ENCODE measurements at places on chromosomes 12 and 14. TPM values are rescaled to one million over a fixed set of nuclear protein-coding genes. Genes with fewer than 3 reads are reported as not detected.

A2ML1 gene
- 0.27 TPM for total RNA-seq

KRT85 gene
- not detected for total RNA-seq

KRT77 gene
- total RNA-seq: 0.41 TPM

- DNase-seq: no peak
- H3K4me1 ChIP-seq: no peaks in the 10 kb centered on the region
- H3K27me3 ChIP-seq: no peaks in the 10 kb centered on the region
- H3K4me3 ChIP-seq: no peak overlapping the region
- H3K27ac ChIP-seq: no peak overlapping the region
Measured at GRCh38 chr12:3363608-3364007, 127.4 kb upstream of the PRMT8 start.

GRCh38 chr12:95118788-95119179 lies 45.4 kb upstream of the NR2C1 start:
- no peak overlapping the region for H3K4me3 ChIP-seq
- no peaks in the 10 kb centered on the region for H3K36me3 ChIP-seq
- DNase-seq: no peak
- peak overlapping the region; percentile 62 for H3K27ac ChIP-seq

DNA sequence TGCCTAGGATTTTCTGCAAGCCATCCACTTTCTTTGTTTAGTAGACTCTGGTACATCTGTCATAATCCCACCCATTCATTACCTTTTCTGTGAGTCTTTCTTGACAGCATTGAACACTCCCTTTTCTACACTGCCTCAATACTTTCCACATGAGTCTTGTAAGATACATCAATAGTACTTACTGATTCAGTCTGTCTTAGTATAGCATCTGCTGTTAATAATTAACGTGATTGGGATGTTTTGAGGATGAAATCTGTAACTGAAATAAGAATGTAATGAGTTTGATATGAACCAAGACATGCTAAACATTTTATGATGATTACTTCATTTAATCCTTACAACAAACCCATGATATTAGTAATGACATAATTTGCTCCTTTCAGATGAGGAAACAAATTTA lies 196.2 kb upstream of the FOXG1 start:
- no peak overlapping the region for H3K27ac ChIP-seq
- no peak overlapping the region for H3K4me3 ChIP-seq
- H3K4me1 ChIP-seq: no peaks in the 10 kb centered on the region
- no peaks in the 10 kb centered on the region for H3K27me3 ChIP-seq
- no peaks in the 10 kb centered on the region for H3K36me3 ChIP-seq

Data from thoracic aorta (tissue), 2 donors.